ENCODE measurements at places on chromosomes 1 and 21.
A peak's percentile ranks its signal among the peaks of the same experiment; 100 is the strongest.

GRCh38 chr21:39961251-39961650 is 94.0 kb downstream of the PCP4 start:
- no peak for DNase-seq

DNA sequence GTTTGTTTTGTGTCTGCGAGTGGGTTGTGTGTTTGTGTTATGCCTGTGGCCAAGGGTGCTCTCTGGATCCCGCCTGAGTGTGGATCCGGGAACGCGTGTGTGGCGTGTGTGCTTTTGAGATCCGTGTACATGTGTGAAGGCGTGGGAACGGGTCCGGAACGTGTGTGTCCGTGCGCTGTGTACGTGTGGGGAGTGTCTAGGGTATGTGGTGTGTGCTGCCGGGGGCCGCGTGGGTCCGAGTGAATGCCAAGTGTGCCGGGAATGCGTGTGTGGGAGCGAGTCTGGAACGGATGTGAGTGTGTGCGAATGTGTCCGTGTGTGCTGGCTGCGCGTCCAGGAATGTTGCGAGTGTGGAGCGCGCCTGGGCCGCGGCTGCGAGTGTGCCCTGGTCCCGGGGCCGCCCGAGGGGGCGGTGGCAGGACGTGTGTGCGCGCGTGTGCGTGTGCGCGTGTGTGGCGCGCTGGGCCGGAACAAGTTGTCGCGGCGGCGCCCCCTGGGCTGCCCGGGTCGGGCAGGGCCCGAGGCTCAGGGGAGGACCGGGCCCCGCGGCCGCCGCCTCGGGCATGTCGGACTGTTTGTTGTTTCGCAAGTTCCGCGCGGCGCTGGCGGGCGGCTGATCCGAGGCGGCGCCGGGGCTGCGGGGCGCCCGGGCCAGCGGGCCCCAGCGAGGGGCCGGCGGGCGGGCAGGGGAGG is 953 bp downstream of the PTPRU start:
- peak; percentile 73 for DNase-seq

GRCh38 chr1:201276891-201277290 is 6.4 kb upstream of the PKP1 start:
- no peak for DNase-seq

- DNase-seq: peak; percentile 88
These were observed 4.7 kb downstream of the SZRD1 start for GRCh38 chr1:16371725-16372124.

- DNase-seq: no peak
These were observed 49.5 kb upstream of the GCLM start for GRCh38 chr1:93958726-93959100.

DNA sequence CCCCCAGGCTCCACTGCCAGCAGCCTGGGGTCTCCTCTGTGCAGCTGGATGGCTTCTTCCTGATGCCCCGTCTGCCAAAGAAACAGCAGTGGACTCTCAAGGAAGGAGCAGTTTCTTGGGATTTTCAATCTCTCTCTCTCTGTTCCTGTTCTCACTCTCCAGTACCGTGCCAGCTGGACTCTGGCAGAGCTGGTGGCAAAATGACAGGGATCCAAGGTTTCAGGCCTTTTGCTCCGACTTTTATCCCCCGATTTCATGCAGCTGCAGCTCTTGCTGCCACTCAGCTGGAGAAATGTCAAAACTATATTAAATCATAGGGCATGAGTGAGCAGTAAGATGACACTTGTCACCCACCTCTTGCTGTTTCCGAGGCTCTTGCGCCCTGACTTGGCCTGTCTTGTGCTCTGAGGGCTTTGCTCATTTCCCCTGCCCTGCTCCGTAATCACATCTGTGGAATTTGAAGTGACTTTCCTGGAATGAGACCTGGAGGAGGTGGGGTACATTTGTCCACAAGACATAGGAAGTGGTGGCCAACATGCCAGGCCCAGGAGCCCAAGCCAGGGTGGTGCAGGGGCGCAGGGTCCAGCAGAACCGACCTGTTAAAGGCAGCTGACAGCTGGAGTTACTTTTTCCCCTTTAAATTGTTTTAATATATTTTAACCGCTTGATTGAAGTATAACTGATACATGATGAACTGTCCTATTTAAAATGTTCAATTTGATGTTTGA is 576.2 kb downstream of the PTPRU start:
- DNase-seq: no peak

GRCh38 chr1:221696718-221697461 is 45.0 kb downstream of the DUSP10 start:
- no peak for DNase-seq

- no peak for DNase-seq
These were observed 14.3 kb upstream of the NASP start for GRCh38 chr1:45569571-45569961.

DNA sequence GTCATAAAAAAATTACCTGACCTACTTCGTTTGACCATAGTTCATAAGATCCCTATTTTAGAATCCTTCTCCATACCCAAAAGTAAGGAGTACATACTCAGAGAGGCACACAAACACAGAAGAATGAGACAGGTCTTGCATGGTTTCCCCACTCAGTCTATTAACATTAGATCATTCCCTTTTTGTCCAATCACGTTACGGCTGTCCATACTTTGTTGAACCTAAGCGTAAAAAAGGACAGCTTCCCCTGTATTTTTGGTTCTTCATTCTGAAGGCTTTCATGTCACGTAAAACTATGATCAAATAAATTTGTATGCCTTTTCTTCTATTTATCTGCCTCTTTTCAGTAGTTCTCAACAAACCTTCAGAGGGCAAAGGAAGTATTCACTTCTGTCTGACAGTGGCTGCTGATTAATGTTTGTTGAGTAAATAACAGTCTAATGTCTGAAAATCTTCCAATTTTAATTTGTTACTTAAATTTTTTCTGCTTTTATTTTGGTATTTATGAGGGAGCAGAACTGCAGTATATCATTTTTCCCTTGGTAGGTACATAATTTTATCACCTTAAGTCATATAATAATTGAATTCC is 16.4 kb downstream of the PKN2 start:
- no peak for DNase-seq

- no peak for DNase-seq
These were observed 63.5 kb upstream of the TTC34 start for GRCh38 chr1:2865000-2865399.

- no peak for DNase-seq
These were observed 291.1 kb upstream of the ADGRL2 start for GRCh38 chr1:81509594-81509993.

GRCh38 chr1:181674617-181675016 is 191.3 kb downstream of the CACNA1E start:
- no peak for DNase-seq

- DNase-seq: peak; percentile 10
These were observed 67.1 kb downstream of the SH3BGR start for GRCh38 chr21:39518847-39519210.

DNA sequence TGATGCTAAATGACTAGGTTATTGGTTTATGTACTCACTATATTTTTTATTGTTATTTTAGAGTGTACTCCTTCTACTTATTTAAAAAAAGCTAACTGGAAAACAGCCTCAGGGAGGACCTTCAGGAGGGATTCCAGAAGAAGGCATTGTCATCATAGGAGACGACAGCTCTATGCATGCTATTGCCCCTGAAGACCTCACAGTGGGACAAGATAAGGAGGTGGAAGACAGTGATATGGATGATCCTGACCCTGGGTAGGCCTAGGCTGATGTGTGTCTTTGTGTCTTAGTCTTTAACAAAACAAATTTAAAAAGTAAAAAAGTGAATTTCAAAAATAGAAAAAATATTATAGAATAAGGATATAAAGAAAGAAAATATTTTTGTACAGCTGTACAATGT is 155.7 kb upstream of the CD34 start:
- DNase-seq: no peak

All from fibroblast of pulmonary artery (primary cell).